Frontal cortex (tissue), 4 donors: ENCODE measurements at places on chromosomes 1 and 21.

DNA sequence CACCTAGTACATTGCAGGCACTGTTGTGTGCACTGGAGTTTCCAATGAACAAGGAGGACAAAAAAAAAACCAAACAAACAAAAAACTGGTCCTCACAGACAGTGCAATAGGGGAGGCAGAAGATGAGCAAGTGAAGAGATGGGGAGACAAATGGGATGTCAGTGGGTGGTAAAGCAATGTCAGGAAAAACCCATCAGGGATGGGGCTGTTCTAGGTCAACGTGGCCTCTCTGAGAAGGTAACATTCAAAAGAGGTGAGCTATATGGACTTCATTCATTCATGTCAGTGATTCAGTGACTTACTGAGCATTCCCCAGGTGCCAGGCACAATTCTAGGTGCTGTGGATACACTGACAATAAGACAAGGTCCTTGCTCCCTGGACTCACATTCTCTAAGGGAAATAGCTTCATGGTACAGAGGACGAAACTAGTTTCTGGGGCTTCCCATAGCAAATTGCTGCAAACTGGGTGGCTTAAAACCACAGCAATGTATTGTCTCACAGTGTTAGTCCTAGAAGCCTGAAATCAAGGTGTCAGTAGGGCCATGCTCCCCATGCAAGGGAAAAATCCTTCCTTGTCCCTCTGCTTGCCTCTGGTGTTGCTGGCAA lies 140.5 kb upstream of the KLHDC7A start:
- DNase-seq, result no peak

- no peak for DNase-seq
These were observed 171.4 kb downstream of the CAMTA1 start for GRCh38 chr1:6956488-6957159.

GRCh38 chr1:15153842-15154479 lies 414 bp downstream of the TMEM51 start:
- DNase-seq, result peak; percentile 70

- no peak for DNase-seq
These were observed 138.3 kb upstream of the ZBTB40 start for GRCh38 chr1:22313321-22313720.

DNA sequence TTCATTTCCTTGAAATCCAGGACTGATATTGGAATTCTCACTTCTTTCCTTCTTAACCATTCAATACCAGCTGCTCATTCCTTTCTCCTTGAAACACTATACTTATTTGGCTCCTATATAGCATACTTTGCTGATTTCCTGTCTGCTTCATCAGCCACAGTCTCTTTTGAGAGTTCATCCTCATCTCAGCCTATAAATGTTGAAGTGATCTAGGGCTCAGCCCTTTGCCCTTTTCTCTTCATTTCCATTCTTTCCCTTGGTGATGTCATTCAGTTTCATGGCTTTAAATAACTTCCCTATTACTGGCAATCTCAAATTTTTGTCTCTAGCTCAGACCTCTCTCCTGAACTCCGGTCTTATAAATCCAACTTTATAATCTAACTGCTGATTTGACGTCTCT lies 24.1 kb upstream of the RABGAP1L start:
- no peak for DNase-seq

- DNase-seq, result no peak
These were observed 1258.5 kb upstream of the ADGRL2 start for GRCh38 chr1:80542231-80542630.

GRCh38 chr1:192581131-192581927 lies 5.8 kb downstream of the RGS1 start:
- DNase-seq, result no peak

DNA sequence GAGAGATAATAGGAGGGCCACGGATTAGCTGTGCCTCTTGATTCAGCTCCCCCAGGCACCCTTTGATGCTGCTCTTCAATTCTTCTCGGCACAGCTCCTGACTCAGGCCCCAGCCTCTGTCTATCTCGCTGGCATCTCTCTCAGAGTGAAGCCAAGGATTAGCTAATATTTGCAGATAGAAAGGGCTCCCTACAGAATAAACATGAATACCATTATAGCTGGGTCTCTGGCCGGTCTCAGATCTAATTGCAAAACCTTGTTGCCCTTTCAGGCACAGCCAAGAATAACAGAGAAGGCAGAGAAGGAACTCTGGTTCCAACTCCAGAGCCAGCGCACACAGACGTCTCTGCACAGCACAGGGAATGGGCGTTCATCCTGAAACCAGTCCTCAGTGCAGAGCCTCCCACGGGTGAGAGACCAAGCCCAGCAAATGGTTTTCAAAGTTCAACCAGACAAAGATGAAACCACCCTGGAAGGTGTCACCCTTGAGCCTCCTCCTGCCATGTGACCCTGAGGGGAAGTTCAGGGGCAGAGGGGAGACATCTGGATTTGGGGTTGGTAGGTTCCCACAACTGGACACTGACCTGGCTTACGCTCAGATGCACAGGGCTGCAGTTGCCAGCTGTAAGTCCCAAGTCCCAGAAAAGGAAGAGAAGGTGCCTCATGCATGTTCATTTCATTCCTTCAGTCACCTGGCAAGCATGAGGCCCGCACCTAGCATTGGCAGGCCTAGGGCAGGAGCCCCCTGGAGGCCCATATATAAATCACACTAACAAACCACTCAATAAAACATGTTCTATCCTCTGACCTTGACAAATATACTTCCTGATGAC lies 394.0 kb downstream of the NPHP4 start:
- DNase-seq, result no peak

DNA sequence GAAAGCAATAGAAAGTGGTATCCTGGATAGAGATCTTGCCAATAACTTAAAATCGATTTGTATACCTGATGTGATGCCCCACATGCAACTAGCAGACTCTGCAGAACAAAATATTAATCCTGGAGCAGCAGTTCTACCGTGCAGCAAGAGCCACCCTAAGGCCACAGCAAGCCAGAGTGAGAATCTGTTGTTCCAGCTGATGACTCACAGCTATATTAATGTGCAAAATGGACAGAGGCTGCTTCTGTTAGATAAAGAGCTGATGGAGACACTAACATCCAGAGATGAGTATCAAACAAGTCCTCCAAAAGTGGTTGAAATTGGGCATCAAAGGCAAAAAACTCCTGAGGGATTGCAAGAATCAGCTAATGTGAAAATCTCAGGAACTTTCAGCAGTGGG lies 127.8 kb downstream of the MACF1 start:
- peak; percentile 19 for DNase-seq

GRCh38 chr1:116329524-116330341 lies 43.3 kb upstream of the ATP1A1 start:
- DNase-seq, result no peak

GRCh38 chr1:116950517-116951199 lies 40.9 kb downstream of the PTGFRN start:
- DNase-seq, result no peak

GRCh38 chr1:84347932-84348555 lies 46.5 kb downstream of the SAMD13 start:
- no peak for DNase-seq

DNA sequence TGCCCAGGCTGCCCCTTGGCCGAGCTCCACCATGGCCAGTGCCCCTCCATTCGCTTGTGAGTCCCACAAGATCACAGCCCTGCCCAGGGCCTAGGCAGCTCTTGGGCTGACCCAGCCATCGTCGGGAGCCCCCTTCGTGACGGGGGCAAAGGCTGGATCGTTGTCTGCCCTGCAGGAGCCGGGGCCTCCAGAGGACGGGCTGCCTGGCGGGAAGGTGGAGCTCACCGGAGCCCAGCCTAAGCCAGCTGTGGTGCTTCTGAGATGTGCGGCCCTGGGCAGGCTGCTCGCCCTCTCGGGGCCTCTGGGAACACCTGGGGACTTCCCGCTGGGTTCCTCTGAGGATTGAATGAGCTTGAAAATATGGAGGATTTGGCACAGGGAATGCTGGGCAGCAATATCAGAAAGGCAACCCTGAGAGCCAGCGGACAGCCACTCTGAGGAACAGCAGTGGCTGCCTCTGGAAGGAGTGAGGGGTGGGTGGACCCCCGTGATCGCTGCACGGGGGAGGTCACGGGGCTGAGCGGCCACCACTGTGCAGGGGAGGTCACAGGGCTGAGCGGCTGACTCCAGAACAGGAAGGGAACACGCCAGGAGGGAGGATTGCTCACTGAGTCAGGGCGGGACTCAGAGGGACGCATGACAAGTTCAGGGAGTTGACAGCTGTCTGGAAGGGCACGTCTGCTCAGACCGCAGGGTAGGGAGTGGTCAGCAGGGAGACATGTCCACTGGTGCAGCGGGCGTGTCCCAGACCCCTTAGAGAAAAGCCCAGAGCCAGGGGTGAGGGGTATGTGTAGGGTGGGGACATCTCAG lies 19.3 kb downstream of the TP73 start:
- no peak for DNase-seq

DNA sequence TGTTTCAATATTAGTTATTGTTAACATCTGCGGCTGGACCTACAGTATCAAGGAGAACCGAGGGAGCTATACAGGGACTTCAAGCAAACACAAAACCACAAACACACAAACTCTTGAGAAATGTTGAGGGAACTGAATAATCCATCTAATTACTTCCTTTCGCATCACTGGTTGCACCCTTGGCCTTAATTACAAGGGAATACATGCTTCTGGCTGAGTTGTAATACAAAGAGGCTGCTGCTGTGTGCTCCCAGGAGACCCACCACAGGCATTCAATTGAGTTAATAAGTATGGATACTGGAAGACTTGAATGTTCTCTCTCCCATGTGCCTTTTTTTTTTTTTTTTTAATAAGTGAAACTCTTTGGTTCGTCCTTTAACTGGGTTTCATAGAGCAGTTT lies 16.8 kb upstream of the SMYD2 start:
- no peak for DNase-seq

GRCh38 chr1:235888119-235888643 lies 21.5 kb upstream of the LYST start:
- DNase-seq, result peak; percentile 23

- DNase-seq, result no peak
These were observed 27.7 kb downstream of the THRAP3 start for GRCh38 chr1:36251794-36252481.

GRCh38 chr21:32442566-32443318 lies 30.2 kb downstream of the EVA1C start:
- DNase-seq, result no peak

GRCh38 chr1:91075233-91076135 lies 53.6 kb upstream of the ZNF644 start:
- no peak for DNase-seq

DNA sequence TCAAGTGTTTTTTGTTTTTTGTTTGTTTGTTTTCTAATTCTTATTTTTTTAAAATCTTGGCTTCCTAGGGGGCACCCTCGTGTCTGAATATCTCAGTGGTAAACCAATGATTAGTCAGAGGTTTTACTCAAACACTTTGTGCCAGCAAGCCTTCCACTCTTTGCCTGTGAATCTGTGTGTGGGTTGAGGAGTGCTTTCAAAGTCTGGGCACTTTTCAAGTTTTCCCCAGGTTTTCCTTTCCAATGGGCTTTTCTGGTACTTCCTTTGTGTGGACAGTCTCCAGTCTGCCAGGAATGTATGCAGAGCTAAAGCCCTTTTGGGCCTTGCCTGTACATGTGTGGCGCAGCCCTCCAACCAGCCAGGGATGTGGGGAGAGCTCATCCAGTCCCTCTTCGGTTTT lies 9.7 kb upstream of the PPIE start:
- DNase-seq, result no peak

- no peak for DNase-seq
These were observed 3.8 kb upstream of the SLAMF9 start for GRCh38 chr1:159957824-159958268.

DNA sequence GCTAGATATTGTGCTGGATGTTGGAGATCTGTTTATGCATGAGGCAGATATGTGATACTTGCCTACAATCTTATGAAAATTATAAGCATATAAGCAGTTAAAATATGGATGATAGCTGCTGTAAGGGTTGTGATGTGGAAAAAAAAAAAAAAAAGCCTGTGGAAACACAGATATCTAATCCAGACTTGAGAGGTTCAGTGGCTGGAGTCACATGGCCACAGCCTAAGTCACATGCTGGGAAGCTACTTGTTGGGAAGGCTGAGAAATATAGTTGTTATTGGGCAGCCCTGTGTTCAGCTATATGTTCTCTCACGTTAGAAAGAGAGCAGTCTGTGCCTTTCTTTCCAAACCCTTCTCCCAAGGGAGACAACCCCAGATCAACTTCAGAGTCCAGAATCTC lies 15.1 kb downstream of the RAVER2 start:
- DNase-seq, result no peak

DNA sequence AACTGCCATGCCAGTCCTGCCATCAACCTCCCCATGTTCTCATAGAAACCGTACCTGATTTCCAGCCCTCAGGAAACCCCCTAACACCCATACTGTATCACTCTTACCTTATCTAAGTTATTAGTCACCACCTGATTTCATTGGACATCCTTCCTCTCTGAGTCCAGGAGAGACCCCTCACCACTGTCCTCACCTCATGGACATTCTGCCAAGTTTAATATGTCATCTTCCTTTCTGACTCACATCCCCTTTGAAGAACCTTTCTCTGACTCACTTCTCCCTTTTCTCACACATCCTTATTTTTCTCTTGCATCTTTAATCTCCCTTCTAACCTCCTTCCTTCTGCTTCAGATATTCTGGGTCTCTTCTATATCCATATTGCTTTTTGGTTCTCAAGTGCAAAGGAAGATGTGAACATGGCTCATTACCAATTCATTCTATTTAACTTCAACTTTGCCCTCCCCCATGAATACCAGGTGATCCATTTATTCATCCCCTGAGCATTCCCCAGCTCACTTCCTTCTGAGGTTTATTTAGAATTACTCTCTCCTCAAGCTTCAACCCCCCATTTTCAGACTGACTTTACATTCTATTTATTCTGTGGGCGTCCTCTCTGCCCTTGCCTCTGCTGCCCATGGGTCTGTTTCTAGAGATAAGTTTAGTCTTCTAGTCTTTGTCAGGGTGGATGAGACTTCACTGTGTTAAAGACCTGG lies 206.8 kb upstream of the ESRRG start:
- no peak for DNase-seq

DNA sequence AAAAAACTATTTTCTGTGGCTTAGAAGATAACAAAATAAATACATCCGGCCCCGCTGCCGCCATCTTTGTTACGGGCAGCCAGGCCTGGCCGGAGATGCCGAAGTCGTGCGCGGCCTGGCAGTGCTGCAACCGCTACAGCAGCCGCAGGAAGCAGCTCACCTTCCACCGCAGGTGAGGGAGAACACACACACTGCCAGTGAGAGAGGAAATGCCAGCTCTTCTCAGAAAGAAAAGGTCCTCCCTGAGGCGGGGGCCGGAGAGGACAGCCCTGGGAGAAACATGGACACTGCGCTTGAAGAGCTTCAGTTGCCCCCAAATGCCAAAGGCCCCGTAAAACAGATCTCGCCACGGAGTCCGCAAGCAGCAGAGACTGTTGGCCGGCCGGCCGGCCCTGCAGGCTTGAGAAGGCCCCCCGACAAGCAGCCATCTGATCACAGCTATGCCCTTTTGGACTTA lies 323.2 kb downstream of the AMY1C start:
- DNase-seq, result no peak
